ENCODE measurements at places on chromosomes 5 and 9.

DNA sequence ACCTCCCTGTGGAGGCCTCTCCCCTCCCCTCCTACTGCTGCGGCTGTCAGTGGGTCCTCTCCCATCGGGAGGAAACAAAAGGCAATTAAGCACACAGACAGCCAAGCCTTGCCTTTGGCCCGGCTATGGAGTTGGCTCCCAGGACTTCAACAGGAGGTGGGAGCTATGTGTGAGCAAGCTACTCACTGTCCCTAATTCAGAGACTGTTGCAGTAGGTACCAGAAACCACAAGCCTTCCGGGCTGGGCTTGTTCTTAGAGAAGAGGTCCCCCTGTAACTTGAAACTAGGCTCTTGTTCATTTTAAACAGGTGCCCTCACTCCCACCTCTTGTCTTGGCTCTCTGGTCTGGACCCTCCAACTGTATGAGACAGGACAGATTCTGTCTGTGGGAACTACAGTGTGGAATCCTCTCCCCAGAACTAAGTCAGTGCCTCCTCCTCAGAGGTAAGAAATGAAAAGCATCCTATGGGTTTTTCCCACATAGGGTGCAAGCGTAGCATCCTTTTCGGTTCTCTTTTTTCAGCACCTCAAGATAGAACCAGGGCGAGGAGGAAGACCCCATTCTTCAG is 561.1 kb downstream of the EBF1 start:
- no peak for DNase-seq

- peak; percentile 17 for DNase-seq
Observed at GRCh38 chr5:39517800-39518199, 93.0 kb upstream of the DAB2 start.

- no peak for DNase-seq
Observed at GRCh38 chr5:89991592-89991991, 418.0 kb downstream of the CETN3 start.

DNA sequence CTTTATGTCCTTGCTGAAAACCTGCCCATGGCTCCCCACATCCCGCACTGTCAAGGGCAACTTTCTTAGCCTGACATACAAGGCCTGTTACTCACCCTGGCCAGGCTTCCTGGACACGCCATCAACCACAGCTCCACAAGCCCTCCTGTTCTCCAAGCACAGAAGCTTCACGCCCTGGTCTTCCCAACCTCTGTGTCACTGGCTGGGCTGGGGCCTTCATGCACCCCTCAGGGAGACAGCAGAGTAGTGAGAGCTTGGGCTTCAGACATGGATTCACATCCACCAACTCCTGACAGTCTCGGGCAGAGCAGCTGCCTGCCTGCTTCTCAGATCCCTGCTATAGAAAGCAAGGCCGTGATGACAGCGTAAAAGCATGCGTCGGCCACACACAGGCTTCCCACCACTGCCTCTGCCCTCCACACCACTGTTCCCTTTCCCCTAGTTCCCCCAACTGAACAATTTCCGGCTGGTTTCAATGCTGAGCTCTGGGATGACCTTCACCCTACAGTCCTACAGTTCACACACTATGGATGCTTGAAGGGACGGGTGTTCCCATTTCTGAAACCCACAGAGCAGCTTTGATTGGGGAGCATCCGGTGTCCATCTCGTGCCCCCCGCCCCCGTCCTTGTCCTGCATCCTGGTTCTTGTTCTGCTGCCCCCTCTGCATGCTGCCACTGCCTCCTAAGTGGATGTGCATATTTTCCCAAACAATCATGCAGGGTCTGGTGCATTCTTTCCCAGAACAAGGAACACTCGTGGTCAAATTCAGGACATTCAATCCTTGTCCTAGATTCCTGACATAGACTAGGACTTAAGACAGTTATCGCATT is 33.4 kb upstream of the ADAMTS2 start:
- no peak for DNase-seq

GRCh38 chr5:10567121-10567591 is 3.3 kb downstream of the ANKRD33B start:
- DNase-seq: no peak

GRCh38 chr9:87370049-87370685 is 127.5 kb upstream of the DAPK1 start:
- no peak for DNase-seq

DNA sequence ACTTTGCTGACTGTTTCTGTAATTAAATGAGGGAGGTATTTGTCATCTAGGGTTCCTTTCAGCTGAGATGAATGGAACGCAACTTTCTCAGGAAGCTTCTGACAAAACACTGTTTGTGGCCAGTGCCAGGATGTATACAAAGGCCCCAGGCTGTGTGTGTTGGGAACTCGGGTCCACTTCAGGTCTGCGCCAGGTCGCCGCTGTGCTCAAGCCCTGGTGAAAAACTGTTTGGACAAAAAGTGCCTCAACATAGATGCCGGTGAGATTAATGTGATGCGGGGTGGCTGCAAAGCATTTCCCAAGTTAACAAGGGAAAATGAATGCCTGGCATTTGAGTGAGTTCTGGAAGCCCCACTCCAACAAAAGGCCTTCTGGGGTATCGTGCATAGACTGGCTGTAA is 156.4 kb downstream of the GABBR2 start:
- DNase-seq: no peak

DNA sequence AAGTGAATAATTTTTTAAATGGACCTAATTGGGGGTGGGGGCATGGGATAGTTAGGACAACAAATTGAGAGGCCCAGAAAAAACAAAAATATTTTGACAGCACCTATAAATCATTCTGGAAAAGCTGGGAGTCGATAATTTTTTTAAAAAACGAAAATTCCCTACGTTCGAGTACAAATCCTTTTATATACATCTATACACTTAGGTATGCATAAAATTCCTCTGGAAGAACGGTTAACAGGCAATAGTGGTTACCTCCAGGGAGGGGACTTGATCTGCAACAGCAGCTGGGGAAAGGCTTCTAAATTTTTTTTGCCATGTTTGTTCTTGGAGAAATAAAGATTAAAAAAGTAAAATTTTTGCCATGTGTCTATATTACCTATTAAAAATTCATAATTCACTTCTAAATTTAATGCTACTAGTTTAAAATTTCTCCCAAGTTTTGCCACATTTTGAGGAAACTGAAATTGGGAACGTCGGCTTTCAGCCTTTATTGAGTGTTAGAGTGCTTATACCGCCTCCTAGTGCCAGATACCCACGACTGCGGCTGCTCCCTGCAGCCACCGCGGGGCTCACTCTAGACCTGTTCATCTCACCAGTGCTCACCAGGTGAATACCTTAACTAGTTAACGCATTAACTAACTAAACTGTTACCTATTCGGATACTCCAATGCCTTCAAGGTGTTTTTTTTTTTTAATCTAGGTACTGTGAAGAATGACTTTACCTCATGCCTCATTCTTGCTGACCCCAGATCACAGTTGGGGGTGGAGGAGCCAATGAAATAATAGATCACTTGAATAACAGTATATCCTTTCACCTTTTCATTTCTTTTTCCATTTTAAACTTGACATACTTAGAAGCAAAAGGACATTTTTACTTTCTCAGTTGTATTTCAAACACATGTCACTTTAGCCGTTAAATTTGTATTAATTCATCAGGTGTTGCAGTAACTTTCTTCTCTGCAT is 1.8 kb upstream of the BHMT start:
- no peak for DNase-seq
